ENCODE measurements at places on chromosomes 13 and 19.

DNA sequence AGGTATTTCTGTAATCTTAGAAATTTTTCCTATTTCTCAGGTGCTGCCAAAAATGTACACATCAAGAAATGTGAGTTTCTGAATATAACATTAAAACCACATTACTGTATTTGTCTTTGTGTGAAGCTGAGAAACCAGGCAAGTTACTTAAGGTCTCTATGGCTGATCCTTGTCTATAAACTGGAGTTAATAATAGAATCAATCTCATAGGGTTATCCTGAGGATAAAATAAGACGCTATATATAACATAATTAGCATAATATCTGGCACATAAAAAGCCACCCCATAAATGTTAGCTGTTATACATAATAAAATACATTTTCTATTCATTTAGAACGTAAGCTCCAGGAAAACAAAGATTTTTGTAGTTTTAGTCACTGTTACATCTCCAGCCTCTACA lies 6.1 kb downstream of the RNF6 start:
- DNase-seq, result no peak

DNA sequence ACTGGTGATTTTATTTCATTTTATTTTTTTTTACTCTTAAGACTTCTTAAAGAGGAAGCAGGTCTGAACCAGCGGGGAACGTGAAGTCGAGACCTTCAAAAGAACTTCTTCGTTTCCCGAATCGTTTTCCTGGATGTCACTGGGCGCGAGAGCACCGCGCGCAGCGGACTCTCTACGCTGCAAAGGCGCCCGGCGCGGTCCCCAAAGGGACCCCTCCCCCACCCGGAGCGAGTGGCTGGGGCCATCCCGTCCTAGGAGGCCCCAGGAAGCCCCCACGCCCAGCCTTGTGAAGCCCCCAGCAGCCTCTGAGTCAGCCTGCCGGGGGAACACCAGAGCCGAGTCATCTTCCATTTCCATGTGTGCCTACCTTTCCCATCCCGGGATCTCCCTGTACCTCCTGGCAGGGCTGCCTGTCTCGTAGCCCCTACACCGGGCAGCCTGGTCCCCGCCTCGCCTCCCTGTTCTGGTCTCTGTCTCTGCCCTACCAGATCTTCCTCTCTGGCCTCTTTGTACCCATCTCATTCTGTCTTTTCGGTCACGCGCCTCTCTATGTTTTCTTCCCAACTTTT lies 608 bp downstream of the CD70 start:
- DNase-seq, result no peak

GRCh38 chr13:54742984-54743383 lies 1714.4 kb downstream of the OLFM4 start:
- DNase-seq, result no peak

DNA sequence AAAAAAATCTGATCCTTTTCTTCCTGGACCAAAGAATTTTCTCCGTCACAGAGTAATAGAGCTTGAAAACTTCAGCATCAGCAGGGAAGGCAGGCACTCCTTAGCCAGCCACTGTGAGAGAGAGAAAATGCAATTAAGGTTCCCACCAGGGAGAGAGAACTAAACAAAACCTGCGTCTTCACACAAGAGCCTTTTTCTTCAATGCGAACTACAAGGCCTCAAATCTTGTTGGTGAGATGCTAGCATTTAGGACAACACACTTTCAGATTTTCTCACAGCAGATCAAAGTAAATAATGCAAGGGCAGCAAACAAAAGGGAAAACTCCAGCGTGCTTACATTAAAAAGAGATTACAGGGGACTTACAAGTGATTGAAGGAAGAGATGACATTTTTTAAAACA lies 80.1 kb downstream of the DACH1 start:
- no peak for DNase-seq

GRCh38 chr13:64529874-64530485 lies 2700.2 kb downstream of the PCDH9 start:
- DNase-seq, result peak; percentile 45

DNA sequence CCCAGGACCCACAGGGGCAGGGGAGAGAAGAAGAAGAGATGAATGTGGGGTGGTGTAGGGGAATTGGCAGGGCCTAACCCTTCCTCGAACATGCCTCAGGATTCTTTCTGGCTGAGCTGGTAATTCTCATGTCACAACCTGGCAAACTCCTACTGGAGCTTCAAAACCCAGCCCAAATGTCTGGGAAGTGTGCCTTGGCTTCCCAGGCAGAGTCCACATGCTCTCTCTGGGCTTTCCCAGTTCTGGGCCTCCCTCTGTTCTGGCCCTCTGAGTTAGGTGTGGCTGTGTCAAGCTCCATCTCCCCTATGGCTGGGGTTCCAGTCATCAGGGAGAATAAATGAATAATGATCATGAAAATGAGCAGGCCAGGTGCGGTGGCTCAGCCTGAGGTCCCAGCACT lies 11.2 kb upstream of the TMEM161A start:
- no peak for DNase-seq

GRCh38 chr19:50482271-50482855 lies 5.7 kb upstream of the GARIN5A start:
- no peak for DNase-seq

- DNase-seq, result no peak
Observed at GRCh38 chr19:9406798-9407352, 28.5 kb downstream of the ZNF266 start.

DNA sequence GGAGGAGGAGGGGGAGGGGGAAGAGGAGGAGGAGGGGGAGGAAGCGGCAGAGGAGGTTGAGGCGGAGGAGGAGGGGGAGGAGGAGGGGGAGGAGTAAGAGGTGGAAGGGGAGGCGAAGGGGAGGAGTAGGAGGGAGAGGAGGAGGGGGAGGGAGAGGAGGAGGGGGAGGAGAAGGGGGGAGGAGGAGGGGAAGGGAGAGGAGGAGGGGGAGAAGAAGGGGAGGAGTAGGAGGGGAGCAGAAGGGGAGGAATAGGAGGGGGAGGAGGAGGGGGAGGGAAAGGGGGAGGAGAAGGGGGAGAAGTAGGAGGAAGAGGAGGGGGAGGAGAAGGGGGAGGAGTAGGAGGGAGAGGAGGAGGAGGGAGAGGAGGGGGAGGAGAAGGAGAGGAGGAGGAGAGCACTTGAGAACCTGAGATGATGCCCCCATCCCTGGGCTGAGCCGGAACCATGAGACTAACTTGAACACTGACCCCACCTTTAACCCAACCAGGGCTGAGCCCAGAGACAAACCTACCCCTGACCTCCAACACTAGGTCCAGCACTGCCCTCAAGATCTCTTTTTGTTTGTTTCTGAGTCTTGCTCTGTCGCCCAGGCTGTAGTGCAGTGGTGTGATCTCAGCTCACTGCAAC lies 12.6 kb downstream of the ABCA7 start:
- no peak for DNase-seq

- DNase-seq, result no peak
Observed at GRCh38 chr19:35805526-35806102, 7.0 kb downstream of the PRODH2 start.
